Stimulated activated CD4-positive, alpha-beta T cell treated with anti-CD3 and anti-CD28 coated beads, Interleukin-1b, Interleukin-23, amount 100 ng/mL, for 1 hour (primary cell): ENCODE measurements at places on chromosomes 3 and 15.

- no peak for DNase-seq
These were observed 6.5 kb downstream of the PDCD10 start for GRCh38 chr3:167728176-167728575.

DNA sequence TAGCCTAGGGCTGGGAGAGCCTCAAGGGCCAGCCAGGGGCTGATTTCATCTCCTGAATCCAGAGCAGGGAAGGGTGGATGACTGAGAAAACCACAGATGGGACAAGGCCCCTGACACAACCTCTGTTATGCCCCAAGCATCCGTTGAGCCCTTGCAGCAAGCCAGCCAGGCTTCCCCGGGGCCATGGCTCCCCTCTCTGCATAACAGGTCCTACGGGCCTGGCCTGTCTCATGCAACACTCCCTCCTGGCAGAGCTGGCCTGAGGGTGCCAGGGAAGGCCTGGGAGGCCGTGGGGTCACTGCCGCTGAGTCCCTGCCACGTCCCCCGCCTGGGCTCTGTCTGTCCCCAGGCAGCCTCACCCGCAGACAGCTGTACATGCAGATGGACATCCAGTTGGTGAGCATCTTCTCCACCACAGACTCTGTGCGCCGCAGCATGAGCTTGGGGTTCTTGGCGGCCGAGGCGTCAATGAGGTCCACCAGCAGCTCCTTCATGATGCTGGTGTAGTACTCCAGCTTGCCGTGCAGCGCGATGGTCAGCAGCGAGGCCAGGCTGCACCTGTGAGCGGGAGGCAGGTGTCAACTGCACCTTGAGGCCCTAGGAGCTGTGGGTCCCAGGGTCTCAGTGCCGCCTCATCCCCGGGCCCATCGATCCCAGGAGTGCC, 22.1 kb downstream of the H1-8 start:
- DNase-seq, result no peak

GRCh38 chr3:23726811-23727548, 78.8 kb upstream of the UBE2E1 start:
- DNase-seq, result no peak

GRCh38 chr3:155131104-155131503, 51.0 kb downstream of the MME start:
- no peak for DNase-seq

GRCh38 chr3:112459750-112460149, 39.5 kb downstream of the BTLA start:
- no peak for DNase-seq

DNA sequence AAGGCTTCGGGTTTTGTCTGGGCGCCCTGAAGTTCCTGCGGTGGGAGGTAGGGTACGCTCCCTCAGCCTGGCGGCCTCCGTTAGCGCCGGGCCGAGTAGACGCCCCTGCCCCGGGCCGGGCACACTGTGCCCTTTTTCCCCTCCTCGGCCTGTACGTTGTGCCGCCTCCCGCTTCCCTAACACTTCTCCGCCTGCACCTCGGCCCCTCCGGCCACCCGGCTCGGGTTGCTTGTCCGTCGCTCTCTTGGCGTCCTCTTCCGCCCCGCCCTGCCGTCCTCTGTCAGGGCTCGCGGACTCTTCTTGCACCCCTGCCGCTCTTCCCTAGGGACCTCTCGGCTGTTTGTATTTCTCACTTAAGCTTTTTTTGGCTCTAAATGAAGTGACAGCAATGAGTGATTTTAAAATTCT, 384 bp downstream of the KNL1 start:
- DNase-seq, result no peak

- DNase-seq, result no peak
These were observed 298.3 kb downstream of the MEX3B start for GRCh38 chr15:81747482-81747881.

DNA sequence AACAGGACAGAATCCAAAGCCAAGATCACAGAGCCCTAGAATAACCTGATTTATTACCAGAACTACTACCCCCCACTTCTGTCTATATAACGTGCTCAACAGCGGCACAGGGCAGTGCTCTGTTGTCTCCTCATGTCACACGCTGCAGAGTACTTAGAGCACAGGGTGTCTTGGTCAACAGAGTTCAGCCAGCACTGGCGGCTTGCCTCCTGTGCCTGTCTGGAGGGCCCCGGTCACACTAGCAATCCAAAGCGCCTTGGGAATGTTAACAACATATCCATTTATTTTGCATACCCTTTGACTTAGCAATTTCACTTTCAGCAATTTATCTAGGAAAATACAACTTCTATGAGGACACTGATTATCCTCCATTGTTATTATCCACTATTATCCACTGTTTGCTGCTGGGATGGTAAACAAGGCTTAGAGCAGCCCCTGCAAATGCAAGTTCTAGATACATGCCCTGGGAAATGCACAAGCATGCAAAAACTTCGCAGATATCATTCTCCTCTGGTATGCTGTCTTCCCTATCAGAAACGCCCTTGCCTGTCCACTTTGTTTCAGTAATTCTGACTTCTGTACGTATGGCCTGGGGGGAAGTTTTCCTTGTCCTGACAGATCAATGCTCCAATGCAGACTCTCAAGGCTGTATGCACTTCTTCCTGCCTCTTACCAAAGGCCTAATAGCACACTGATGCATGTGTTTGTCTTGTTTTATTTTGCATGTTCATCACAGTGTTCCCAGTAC, 86.2 kb upstream of the OCA2 start:
- no peak for DNase-seq

- no peak for DNase-seq
These were observed 180.9 kb downstream of the SUCNR1 start for GRCh38 chr3:152054315-152054714.

DNA sequence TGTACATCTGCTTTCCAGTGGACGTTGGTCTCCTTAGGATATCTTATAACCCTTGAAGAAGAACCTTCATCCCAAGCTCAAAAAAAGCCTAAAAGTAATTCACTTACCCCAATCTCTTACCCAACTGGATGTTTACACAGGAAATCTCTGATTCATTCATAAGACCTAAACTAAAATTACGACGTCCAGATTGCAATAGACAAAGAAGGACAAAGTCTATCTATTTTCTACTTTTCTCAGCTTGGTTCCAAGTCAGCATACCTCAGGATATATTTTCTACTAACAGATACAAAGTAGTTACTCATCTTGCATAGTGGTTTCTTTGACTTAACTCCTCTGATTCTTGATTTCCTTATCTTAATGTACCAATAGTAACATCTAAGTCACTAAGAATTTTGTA, 669.9 kb downstream of the OTOL1 start:
- DNase-seq, result no peak

DNA sequence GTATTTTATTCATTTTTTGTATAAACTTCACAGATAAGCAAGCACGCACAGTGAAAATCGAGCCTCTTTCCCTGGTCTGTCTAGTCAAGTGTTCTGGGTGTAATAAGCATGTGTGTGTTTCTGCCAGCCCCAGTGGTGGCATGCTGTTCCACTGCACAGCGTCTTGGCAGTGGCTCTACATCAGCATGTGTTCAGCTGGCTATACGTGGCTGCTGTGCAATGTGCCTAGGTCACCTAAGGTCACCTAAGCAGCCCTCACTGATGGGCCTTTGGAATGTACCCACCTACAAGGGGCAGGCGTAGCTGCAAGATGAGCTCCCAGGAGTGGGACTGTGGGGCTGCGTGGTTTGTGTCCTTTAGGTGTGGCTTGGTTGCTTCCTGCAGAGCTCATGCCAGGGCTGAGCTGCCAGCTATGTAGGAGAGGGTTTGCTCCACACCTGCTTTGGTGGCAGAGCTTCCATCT, 4.9 kb downstream of the LIMD1 start:
- DNase-seq, result no peak

GRCh38 chr3:80238152-80238551, 470.4 kb upstream of the ROBO1 start:
- DNase-seq, result no peak

- DNase-seq, result no peak
These were observed 89.2 kb downstream of the RBPMS2 start for GRCh38 chr15:64686130-64686735.

DNA sequence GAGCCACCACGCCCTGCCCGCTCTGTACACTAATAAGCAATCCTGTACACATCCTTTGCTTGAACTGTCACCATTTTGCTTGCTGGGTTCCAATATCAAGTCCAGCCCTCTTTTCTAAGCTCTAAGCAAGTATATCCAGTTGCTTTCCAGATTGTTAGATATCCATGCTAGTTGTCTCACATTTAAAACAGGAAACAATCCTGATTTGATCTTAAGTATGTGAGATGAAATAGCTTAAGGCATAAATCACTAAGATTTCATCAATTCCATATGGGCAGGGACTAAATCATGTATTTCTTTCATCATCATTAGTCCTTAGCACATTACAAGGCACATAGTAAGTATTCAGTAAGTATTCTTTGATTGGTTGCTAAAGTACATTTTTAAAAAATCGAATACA, 16.2 kb downstream of the ATP11B start:
- DNase-seq, result no peak

GRCh38 chr3:54437271-54437670, 314.9 kb downstream of the CACNA2D3 start:
- DNase-seq, result no peak

DNA sequence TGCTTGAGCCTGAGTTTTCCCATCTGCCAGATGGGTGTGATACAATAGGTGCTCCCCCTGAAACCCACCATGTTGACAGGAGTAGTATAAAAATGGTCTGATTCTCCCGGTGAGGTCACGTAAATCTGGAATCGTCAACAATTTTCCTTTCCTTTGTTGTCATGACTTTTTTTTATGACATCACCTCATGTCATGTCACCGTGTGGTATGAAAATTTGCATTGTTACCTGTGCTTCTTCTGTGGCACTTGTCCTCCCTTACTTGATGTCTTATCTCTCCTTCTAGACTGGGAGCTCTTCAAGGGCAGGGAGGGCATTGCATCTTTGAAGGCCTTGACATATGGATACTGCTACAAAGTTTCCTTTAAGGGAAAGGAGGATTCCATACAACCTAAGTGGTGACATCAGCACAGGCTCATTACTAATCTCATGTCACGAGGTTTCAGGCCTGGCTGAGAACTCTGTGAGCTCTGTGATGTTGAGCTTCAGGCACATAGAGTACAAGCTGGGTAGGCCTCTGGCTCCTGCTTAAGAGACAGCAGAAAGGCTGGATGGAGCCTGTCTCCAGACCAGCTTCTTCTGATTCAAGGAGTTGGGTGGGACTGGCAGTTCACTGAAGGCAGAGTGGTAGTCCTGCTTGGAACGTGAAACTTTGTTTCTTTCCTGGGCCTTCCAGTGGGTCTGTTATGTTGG, 66.3 kb downstream of the LPP start:
- no peak for DNase-seq

- DNase-seq, result no peak
These were observed 48.9 kb downstream of the APBA2 start for GRCh38 chr15:28934645-28935044.

- DNase-seq, result no peak
These were observed 4.2 kb downstream of the RARB start for GRCh38 chr3:25432176-25432720.

DNA sequence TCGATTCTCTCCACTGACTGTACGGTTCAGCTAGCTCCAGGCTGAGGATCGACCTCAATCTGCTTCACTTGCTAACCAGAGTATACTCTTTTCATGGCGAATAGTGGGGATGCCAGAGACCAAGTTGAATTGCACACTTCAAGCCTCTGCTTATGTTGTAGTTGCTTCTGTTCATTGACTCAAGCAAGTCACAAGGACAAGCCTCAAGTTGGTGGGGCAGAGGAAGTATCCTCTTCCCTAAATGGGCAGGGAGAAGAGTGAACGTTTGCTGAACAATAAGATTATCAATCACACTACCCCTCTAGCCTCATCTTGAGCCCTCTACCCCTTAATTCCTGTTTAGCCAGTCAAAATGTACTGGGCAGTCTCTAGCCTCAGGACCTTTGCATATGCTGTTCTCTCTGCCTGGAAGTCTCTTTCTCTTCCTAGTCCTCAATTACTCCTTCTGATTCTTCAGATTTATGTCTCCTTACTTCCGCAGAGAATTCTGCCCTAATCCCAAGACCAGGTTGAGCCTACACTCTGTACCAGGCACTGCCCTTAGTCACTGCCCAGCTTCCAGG, 390.4 kb upstream of the PROK2 start:
- DNase-seq, result no peak

DNA sequence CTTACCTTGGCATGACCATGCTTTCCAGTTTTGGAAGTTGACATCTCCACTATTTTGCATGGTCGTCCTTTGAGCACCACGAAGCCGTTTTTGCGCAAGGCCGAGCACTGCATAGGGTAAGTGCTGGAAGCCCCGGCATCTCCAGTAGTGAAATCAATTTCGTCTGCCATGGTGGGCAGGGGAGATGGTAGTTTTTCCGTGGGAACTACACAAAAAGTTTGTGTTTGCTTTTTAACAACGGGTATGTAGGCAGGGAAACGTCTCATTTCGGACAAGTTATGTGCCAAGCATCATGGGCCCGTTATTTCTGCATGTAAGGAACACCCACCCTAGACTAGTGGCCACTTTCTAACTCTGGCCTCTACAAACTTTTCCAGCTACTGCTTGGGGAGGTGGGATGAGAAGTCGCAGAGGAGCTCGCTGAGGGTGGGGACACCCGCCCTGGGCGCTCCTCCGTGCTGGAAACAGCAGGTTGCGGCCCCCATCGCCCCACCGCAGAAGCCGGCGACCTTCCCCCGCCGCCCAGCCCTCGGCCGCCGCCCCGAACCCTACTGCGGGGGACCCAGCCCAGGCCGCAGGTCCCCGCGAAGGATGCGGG, 701 bp downstream of the EIF5A2 start:
- no peak for DNase-seq

DNA sequence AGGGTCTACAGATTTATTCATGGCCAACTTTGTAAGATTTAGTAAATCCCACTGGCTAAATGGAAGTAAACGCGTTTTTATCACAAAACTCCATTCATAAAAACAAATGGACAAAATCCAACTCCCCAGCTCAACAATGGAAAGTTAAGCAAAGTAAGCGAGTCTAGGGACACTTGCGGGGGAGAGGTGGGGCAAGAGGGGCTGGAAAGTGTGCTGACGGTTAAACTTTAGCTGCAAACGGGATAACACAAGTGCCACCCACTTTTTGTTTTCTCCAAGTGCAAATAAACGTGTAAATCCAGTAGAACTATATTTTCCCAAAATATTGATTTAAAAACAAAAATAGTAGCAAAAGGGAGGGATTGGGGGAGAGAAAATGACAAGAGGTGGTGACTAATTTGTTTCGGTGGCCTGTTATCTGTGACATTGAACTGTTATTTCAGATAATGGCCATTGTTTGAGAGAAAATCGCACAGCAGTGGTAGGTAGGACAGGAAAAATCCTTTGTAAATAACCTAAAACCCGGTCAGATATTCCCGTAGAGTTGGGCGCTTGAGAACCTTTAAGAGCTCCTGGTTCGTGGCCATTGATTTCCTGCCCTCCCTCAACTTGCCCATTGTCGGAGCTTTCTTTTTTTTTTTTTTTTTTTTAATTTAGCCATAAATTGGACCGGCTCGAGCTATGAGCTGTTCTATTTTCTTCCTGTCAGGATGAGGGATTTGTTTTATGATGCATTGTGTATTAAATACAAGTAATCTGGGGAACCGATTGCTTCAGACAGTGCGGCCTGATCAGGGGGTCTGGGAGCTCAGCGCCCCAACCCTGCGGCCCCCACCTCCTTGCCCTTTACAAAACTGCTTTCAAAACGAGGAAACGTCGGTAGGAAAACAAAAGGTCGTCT, 514.8 kb downstream of the MECOM start:
- no peak for DNase-seq

- no peak for DNase-seq
These were observed 40.2 kb downstream of the PBRM1 start for GRCh38 chr3:52645549-52645948.

GRCh38 chr3:178003756-178004155, 532.5 kb upstream of the KCNMB2 start:
- no peak for DNase-seq
